ENCODE measurements at places on chromosomes 6 and 20.

GRCh38 chr20:51417250-51418136 lies 125.0 kb downstream of the NFATC2 start:
- no peak for DNase-seq

- DNase-seq, result no peak
Measured at GRCh38 chr20:57881466-57882385, 171.9 kb upstream of the PMEPA1 start.

- DNase-seq, result peak; percentile 53
Measured at GRCh38 chr6:161828355-161828754, 554.5 kb upstream of the AGPAT4 start.

- DNase-seq, result no peak
Measured at GRCh38 chr6:14612016-14612980, 494.7 kb downstream of the CD83 start.

DNA sequence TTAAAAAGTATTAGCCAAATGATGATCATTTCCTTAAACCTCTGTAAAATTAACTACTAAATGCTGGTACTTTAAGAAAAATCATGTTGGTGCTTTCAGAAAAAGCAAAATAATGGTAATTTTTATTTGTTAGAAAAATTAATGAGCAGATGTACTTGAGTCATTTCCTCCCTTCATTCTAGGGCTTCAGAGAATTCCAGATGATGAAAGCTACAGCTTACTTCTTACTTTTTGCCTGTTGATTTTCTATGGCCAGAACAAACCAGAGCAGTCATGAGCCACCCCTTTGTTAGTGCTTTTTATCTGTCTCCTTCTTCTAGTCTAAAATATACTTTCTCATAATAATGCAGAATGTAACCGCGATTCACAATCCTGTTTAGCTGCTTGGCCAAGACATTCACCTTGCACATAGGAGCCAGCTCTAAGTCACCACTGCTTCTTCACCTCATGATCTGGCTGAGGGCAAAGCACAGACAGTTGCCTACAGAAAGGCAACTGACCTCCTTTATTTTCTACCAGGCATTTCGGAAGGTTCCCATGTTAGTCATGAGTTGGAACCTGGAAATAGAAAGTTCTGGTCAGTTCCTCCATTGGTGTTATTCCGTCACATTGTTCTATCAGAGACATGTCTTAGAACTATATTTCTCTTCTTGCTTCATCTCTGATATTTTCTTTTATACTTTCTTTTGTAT lies 43.5 kb upstream of the TINAG start:
- no peak for DNase-seq

- no peak for DNase-seq
Measured at GRCh38 chr6:119012521-119012920, 65.9 kb downstream of the FAM184A start.

DNA sequence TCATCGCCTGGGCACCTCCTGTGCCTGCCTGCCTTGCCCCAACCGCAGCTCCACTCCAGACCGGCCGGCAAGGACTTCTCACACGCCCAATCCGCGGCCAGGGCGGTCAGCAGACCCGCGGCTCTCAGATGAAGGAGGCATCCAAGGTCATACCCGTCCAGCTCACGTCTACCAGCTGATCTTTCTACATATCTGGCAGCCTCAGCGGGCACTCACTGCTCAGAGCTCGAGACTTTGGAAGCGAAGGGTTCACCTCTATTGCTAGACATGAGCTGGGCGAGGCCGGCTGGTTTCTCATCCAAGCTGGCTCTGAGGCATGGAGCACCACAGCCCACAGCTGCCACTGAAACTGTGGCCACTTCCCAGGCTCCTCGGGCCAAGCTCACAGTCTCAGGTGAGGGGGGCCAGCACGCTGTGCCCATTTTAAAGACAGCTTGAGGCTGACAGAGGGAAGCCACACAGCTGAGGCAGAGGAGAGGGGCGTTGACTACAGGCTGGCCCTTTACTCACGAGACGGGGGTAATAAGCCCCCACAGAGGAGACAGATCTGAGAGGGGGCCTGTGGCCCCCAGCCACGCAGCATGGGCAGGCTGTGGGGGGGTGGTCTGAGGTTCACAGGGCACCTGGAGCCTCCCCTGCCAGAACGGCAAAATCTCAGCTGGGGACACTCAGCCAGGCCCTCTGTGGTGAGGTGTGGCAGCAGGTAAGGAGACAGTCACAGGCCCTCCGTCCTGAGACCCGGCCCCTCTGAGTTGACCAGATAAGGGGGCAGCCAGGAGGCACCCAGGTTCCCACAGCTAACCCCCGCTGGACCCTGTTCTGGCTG lies 2.0 kb downstream of the LAMA5 start:
- no peak for DNase-seq

- no peak for DNase-seq
Measured at GRCh38 chr6:164114051-164114450, 699.5 kb downstream of the QKI start.

DNA sequence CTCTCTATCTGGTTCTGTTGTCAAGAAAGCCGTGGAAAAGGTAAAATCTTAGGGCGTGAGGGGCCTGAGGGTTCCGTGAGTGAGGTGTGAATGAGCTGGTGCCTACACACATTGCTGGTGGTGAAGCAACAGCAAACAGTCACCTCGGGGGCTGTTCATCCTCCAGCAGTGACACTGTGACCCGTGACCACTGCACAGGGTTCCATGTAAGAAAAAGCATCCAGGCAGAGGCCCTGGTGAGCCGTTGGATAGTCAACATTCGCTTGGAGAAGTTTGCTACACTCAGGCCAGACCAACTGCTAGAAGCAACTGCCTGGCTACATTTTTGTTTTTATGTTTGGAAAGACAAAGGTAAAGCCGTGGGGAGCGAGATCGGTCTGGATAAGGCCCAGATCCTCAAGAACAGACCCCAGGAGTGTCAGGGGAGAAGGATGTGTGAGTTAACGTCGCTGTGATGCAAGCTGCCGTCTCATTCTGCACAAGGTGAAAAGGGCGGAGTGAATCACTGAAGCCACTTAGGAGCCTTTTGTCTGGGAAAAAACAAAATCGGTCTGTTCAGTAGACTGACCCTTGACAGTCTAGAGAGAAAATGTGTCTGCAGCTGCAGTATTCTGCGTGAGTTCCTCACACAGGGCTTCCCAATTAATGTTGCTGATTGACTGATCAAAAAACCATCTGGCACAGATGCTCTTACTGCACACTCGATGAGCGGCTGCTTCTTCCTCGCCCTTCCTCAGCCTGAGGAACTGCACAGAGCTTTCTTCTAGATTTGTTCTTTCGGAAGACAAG lies 404.0 kb downstream of the SMOC2 start:
- no peak for DNase-seq

GRCh38 chr6:133291671-133292070 lies 50.5 kb downstream of the EYA4 start:
- no peak for DNase-seq

- no peak for DNase-seq
Measured at GRCh38 chr6:9020001-9020400, 584.7 kb upstream of the SLC35B3 start.

GRCh38 chr6:110390404-110390803 lies 25.0 kb downstream of the DDO start:
- DNase-seq, result no peak

DNA sequence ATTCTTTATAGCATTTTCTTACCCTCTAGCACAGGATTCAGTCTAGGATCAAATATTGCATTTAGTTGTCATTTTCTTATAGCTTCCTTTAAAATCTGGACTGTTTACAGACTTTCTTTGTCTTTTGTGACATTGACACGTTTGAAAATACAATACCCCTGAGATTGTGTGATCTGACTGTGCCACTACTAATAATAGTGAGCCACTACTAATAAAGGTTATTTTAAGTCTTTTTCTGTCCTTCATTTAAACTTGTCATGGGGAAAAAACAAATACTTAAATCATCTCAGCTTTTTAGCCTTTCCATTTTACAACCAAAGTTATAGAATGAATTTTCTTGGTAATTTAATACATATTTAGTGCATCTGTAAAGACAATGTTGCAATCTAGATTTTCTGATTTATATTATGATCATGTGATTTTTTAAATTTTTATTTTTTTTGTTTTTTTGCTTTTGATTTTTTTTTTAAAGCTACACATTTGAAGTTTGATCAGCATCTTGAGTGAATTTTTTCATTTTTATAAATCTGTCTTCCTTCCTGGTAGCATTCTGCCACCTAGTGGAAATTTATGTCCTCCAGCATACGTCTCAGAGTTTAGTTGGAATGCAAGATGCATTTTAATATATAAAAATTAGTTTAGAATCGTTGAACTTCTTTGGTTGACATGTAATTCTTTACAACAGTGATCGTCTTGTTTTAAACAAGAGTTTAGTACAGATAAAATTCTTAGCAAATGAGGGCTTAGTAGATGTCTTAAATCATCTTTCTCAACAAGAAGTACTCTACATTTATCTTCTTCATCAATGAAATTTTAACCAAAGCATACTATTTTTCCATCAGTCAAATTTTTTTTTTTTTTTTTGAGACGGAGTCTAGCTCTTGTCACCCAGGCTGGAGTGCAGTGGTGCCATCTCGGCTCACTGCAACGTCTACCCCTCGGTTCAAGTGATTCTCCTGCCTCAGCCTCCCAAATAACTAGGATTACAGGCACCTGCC lies 119.4 kb downstream of the NCOA3 start:
- DNase-seq, result no peak

DNA sequence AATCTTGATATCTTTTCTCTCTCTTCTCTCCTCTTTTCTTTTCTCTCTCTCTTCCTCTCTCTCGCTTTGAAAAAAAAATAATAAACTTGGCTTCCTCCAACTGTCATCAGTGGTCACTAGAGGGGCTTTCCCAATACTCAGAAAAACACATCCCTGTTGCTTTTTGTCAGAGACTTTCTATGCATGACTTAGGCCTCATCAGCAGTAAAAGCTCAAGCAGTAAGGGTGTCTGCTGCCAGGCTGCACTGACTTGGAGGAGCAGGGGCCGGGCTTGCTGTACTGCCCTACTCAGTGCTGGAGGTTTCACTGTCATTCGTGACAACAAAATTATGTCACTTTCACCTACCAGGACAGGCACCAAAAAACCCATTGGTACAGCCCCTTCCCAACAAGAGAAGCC lies 272.0 kb downstream of the ADGB start:
- no peak for DNase-seq

Measured in nephron progenitor cell (in vitro differentiated cells).